HepG2 (cell line): ENCODE measurements at places on chromosomes 7 and 10. TPM values are rescaled to one million over a fixed set of nuclear protein-coding genes. Genes with fewer than 3 reads are reported as not detected.

DNA sequence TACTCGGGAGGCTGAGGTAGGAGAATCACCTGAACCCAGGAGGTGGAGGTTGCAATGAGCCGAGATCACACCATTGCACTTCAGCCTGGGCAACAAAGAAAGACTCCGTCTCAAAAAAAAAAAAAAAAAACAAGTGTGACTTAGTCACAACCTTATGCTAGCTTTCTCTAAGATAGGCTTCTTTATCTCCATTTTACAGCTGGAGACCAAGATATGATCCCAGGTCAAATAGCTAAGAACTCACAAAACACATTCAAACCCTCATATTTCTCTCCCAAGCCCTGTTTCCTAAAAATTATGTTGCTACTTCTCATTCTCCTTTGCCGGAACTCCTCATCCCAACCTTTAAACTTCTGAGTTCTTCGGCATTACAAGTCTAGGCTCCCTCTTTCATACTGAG is 13.0 kb upstream of the DHTKD1 start:
- DNase-seq, result no peak

Gene CALML5
- not detected in 2 replicates for polyA plus RNA-seq

GRCh38 chr10:31659665-31660064 is 269.0 kb downstream of the ARHGAP12 start:
- no peak for DNase-seq

- DNase-seq, result no peak
Measured at GRCh38 chr10:82089327-82089726, 214.3 kb downstream of the NRG3 start.

DNA sequence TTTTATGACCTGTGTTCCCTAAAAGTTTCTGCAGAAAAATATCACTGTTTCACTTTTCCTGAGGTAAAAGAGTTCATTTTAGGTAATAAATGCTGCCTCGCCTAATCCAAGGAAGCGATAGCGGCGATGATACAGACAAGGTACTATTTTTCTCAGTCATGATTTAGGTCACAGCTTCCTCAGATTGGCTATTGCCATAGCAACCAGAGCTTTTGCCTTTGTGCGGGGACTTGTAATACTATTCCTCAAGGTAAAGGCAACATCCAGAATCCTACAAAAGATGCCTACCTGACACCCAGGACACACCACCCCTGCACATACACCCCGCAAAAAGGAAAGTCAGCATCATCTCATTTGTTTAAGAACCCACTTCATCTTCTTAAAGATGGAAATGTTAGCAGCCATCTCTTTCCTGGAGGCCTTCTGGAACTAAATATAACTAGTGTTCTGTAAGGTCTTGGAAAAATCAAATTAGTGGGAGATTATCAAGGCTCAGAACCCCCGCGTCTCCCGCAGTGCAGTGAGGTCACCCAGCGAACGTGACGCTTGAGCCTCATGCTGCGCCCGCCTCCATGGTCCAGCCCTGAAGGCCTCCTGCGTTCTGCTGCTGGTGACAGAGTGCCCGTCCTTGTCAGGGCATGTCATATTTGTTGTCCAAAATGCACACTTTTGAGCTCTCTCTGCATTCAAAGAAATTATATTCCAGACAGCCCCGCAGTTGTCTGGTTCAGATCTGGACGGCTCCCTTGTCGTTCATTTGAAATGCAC is 402.0 kb upstream of the RNF32 start:
- DNase-seq, result no peak

DNA sequence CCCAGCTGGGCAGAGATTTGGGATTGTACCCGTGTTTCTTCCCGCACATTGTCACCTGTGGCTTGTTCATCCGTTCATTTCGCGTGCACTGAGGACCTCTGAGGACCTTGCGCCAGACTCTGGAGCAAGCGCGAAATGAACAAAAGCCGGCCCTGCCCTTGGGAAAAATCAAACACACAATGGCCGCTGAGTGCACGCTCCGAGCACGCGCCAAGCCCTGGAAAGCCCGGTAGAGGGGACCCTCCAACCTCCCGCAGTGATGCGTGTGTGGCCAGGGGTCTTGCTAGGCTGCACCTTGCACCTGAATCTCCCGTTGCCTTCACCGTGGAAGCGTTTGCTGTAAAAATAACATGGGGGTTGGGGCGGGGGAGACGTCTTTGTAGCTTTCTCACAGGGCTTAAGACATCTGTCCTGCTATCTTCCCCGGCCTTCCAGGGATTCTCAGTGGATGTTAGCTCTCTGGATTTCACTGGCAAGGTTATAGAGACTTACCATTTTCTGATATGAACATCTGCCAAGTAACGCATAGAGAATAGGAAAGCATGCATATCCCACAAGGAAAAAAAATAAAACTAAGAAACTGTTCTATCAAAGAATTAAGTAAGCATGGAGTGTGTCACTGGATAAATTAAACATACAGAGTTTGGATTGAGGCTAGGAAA is 37.3 kb downstream of the ZNF777 start:
- DNase-seq, result no peak
